NCI-H1930 (cell line): ENCODE measurements at places on chromosomes 13 and 19.

DNA sequence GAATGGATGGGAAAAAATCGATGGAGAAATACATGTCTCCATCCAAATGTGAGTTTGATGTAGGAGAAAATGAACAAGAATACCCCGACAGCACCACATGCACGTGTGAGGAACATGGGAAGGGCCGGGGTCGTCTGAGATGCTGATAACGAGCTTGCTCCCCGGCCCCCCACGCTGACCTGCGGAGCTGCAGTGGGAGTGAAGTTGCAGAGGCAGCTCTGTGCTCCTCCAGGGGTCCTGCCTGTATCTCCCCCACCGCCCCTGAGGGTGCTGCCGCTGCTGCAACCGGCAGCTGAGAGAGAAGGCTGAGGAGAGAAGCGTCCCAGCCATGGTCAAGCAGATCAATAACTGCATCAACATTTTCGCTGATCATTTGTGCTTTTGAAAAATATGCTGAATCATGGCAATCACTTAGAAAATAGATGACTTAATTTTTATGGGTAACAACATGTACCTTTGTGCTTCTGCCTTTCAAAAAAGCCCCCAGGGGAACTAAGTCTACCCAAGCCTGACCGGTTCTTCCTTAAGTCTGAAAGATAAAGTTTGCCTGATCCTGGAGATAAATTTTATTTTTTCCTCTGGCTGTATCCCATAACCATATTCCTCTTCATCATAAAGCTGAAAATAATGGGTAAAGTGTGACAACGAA is 18.2 kb upstream of the NAXD start:
- no peak for DNase-seq

- no peak for DNase-seq
These were observed 53.3 kb downstream of the OXGR1 start for GRCh38 chr13:96940961-96941360.

DNA sequence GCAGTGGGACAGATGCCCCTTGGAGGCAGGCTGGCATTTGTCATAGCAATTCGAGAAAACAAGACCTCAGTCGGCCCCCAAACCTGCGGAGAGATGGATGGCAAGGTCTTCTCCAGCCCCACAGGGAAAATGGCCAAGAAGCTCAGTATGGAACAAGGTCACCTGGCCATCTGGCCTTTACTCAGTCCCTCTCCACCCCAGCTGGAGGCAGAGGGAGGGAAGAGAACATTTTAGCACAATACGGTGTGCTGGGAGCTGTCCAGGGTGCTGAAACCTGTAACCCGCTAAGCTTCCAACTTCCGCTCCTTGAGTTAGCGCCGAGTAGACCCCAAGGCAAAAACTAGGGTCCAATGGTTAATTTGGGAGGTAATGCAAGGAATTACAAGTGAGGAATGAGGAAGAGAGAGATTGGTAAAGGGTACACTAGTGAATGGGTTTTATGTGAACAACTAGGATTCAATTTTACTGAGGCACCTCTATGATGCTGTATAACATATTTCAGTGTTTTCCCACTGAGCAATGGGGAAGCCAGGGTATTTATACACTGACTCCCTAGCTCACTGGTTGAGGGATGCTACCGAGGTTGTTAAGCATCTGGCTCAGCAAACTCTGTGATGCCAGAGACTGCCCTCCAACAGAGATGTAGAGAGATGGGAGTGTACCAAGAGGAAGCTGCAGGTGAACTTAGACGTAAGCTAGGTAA is 64.3 kb downstream of the CACNA1A start:
- DNase-seq: no peak

- no peak for DNase-seq
These were observed 47.7 kb downstream of the ZMYM2 start for GRCh38 chr13:20006206-20006605.

- DNase-seq: no peak
These were observed 249.4 kb downstream of the KCTD12 start for GRCh38 chr13:76636829-76637228.

GRCh38 chr13:40485611-40486517 is 180.6 kb downstream of the FOXO1 start:
- no peak for DNase-seq

- DNase-seq: no peak
These were observed 99.0 kb upstream of the TRPC4 start for GRCh38 chr13:37968555-37968954.

DNA sequence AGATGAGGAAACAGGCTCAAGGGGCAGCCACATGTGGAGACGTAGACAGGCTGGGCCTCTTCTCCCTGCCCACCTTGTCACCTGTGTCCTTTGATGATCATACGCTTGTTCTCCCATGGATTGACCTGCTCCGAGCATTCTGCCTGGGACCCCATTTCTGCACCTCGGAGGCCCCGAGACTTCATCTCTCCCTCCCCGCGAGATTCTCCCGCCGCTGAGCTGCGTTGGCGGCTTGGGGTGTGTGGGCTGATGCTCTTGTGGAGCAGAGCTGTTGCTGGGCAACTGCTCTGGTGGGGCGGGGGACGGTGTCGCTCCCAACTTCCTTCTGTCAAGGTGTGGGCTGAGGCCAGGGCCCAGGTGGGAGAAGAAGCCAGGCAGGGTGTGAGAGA is 22.1 kb downstream of the MAST3 start:
- DNase-seq: no peak

DNA sequence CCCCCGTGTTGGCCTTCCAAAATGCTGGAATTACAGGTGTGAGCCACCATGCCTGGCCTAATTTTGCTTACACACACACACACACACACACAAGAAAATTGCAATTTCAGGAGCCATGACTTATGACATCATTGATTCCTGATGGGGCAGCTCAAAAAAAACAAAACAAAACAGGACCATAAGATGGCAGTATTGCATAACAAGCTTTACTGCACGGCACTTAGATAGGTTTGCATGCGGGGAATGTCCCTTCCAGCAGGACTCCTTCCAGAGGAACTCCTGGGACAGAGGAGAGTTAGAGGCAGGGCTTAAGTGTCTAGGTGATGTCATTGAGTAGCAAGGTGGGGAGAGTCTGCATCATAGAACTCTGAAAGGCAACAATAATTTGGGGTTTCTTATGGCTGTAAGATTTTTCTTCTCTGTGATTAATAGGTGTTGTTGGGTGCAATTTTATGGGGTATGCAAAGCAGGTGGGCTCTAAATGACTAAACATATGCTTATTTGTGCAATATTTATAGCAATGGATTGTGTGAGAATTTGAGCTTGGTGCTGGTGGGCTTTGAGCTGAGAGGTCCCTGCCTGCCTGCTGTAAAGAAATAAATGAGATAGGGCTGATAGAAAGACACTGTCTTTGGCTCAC is 9.0 kb upstream of the ACSBG2 start:
- peak; percentile 22 for DNase-seq

DNA sequence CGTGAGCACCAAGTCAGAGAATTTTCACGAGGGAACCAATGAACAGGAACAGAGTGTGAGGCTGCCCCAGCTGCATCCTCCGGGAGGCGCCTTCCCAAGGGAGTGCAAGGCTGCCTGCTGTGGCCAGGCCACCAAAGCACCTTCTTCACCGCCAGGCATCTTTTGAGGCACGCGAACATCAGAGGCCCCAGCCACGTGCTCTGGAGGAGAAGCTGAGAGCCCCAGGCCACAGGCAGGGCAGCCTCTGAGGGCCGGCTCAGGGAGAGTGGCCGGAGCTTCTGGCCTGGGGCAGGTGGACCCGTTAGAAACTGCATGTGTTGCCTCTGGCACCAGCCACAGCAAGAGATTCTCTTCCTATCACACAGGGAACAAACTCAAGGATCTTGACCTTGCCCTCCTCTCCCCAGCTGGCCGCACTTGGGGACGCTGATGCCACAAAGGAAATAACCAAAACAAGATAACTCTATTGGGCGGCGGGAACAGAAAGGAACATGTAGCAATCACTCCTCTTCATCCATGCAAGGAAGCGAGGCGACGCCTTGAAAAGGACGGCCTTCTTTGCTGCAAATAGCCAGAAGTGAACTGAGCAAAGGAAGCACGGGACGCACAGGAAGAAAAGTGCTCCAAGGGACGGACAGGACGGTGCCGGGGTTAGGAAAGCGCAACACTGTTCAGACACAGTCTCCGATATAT is 19.9 kb downstream of the GAS6 start:
- no peak for DNase-seq

DNA sequence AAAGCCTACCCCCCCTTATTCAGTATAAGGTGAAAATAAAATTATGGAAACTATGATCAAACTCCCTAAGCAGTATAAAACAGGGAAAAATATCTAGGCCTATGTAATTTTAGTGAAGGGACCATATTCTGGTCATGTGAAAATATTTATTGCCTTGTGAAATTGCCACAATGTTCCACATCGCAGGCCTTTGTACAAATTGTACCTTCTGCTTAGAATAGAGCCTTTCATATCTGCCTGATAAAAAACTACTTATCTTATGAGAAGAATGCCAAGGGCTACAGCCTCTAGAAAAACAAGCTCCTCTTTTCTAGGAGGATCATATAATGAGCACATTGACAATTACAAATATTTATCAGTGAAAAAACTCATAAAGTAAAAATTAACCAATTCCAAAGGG is 1280.0 kb downstream of the EFNB2 start:
- DNase-seq: no peak

DNA sequence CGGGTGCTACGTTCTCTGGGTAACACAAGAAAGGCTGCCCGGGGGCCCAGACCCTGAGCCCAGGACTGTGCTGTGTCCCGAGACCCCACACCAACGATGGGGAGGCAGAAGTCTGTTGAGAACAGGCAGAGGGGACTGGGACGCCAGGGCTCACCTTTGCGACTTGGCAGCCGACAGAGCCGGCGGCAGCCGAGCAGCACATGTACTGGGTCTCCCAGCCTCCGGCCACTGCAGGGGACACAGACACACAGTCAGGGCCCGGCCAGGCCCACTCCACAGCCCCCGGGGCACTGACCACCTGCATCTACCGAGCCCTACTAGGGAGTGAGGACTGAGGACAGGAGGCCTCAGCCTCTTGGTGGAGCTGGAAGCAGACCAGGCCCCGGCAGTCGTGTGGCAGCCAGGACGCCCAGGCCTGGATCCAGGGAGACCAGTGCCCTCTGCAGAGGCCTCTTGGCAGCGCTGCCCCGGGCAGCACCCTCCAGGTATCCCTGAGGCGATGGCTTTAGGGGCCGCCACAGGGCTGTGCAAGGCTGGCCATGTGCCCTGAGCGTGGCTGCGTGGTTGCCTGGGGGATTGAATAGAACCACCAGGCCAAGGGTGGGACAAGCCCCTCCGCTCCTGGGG is 5.6 kb upstream of the ATP8B3 start:
- DNase-seq: no peak

- DNase-seq: no peak
These were observed 6.3 kb upstream of the ZNF358 start for GRCh38 chr19:7509625-7510024.

DNA sequence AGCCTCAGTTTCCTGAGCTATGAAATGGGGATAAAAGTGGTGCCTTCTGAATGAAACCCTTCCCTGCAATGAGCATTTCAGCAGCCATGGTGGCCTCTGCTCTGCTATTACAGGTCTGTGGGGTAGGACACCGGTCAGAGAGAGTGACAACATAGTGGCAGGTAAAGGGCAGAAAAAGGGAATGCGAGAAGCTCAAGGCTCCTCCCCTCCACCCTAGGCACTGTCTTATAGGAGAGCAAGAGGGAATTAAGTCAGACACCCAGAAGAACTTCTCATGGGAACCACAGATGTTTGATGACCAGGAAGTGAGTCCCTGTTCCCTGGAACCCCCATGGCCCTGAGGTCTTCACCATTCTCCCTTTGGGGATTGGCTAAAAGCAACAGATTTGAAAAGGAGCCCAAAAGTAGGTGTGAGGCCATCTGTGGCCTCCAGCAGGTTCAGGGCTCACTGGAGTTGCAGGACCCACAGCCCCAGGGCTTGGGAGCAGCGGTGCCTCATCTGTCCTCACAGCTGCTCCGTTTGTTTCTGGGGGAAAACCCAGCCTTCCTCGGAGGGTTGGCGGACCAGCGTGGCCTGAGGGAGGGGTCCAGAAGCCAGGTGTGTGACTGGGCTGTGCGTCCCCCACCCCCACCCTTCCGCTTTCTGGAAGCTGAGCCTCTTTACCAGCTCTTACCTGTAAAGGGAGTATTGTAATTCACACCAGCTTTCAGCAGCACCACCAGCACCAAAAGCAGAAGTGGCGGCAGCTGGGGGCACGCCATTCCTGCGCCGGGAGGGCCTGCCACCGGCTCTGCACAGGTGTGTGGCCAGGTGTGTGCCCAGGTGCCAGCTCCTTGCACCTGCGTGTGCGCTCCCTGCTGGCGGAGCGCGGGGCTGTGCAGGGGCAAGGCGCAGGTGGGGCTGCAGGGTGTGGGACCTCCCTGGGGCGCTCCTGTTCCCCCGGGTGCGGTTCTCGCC is 19.4 kb downstream of the IQCN start:
- DNase-seq: no peak

DNA sequence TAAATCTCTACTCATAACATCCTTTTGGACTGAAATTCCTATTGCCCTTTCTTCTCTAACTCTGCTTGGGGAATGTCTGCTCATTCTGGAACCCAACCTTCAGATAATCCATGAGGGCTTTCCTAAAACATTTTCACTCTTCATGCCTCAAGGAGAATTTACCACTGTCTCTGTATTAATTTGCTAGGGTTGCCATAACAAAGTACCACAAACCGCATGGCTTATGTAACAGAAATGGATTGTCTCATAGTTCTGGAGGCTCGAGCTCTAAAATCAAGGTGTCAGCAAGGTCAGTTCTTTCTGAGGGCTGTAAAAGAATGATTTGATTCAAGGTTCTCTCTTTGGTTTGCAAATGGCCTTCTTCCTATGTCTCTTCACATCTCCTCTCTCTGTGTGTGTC is 209.7 kb downstream of the LACC1 start:
- no peak for DNase-seq

DNA sequence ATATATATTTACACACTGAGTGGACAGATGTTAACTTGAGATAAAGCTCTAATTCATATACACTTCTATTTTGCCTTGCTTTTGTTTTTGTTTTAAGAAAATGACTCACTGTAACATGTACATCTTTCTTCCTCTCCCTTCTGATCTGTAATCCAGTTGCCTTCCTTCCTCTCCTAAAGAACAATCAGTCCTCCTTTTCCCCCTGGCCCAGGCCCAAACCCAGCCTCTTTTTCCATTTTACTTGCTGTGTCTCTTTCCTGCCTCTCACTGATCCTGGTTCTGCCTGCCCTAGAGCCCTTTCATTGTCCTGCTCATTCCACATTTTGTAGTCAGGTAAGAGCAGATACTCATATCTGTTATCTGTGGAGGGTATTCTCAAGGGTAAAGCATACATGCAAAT is 50.8 kb downstream of the ZAR1L start:
- DNase-seq: no peak

GRCh38 chr13:94318418-94318817 is 161.1 kb downstream of the DCT start:
- no peak for DNase-seq

DNA sequence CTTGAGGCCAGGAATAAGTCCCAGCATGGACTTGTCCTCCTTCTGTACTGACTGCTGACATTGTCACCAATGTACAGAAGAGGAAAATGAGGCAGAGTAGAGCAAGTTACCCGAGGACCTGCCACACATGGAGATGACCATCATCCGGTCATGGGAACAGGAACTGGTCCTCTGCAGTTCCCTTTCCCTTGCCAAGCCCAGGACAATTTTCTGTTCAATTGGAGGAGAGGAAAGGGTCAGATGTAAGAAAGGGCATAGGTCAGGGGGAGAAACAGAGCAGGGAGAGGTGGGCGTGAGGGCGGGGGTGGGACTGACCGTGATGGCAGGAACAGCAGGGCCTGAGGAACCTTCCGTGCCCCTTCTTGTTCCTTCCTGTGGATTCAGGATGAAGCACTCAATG is 18.6 kb downstream of the PHLDB3 start:
- no peak for DNase-seq
